HTR-8/SVneo (cell line): ENCODE measurements at places on chromosomes 5 and 9.

- no peak for DNase-seq
These were observed 409.5 kb downstream of the MAT2B start for GRCh38 chr5:163914910-163915309.

DNA sequence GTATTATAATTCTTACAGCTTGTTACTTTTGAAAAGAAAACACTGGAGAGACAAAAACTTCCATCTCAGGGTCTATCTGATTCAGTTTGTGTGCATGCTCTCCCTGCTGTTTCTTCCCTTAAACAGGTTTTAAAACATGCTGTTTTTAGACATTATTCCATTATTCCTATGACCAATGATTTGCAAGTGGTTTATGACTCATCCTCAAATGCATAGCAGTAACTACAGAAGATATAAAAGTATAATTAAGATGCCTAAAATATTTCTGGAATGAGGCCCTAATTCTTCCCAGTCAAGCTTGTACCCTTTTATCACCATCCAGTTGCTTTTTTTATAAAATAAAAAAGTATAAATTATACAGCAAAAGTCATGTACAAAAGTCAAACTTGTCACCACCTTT is 3.7 kb downstream of the DTWD2 start:
- DNase-seq = peak; percentile 24

GRCh38 chr5:7207979-7208378 is 188.0 kb upstream of the ADCY2 start:
- DNase-seq = no peak

DNA sequence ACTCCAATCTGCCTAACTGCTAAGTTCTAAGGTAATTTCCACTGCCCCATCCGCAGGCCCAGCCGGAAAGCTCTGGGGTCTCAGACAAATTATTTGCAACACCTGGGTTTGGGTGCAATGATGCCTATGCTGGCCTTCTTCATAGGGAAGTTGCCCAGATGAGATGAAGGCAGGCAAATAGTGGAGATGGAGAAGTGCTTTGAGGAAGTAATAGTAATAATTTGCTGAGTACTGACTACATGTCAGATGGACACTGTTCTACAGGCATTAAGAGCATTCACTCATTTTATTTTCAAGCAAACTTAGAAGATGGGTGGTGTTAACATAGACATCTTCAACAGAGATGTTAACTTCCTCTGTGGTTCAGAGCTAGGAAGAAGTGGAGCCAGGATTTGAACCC is 3.8 kb downstream of the PCDH12 start:
- no peak for DNase-seq

- no peak for DNase-seq
These were observed 243.0 kb downstream of the ICE1 start for GRCh38 chr5:5665225-5666075.

DNA sequence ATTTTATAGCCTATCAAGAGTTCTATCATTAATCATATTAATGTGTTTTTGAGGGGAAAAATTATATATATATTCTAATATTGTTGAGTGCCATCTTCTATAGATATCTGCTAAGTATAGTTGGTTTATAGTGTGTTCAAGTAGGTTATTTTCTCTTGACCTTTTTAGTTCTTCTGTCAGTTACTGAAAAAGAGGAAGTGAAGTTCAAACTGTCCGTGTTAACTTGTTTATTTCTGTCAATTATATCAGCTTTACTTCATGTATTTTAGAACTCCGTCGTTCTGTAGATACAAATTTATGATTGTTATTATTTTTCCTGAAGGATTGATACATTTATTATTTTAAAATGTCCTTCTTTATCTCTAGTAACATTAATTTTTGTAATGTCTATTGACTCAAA is 1209.1 kb downstream of the CDH12 start:
- no peak for DNase-seq

DNA sequence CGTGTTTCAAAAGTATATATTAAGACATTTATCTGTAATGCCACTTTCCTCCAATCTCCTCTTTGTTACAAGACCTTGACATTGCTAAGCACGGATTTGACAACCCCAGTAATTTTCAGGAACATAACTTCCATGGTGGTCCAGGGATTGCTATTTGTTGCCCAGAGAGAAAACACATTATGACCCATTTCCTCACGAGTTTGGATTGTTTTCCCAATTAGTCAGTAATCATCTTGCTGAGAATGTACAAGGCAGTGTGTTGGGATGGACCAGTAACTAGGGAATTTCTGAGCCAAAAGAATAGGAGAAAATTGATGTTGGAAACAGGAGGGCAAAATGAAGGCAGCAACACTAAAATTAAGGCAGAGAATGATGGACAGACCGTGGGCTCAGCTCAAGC is 574.1 kb downstream of the EBF1 start:
- DNase-seq = no peak

DNA sequence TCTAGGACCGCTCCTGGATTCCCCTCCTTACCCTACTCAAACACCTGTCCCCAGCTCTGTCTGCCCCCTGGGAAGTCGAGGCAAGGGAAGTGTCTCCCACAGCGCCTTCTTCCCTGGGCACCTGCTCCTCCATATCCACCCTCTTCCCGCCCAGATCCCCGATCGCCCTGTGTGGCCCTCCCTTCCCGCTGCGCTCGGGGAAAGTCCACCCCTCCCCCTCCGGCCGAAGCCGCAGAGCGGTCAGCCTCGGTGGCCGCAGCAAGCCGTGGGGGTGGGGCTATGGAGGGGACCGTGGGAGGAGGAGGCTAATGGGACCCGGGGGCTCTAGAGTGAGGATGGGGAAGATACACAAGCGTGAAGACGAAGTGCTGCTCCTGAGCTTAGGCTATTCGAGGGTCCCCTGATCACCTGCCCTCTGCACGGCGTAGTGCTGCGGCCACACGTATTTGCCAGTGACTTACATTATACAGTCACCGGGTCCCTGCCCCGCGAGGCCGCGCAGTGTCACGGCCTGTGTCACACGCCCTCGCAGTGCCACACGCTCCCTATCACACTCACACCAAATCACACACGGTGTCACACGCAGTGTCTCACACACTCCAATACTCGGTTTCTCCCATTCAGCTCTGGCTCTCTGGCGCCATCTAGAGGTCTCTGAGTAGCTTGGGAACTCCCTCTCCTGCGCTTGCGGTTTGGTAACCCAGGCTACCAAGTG is 658 bp upstream of the PCDH1 start:
- DNase-seq = peak; percentile 79

GRCh38 chr5:143154510-143155370 is 248.7 kb downstream of the NR3C1 start:
- no peak for DNase-seq

DNA sequence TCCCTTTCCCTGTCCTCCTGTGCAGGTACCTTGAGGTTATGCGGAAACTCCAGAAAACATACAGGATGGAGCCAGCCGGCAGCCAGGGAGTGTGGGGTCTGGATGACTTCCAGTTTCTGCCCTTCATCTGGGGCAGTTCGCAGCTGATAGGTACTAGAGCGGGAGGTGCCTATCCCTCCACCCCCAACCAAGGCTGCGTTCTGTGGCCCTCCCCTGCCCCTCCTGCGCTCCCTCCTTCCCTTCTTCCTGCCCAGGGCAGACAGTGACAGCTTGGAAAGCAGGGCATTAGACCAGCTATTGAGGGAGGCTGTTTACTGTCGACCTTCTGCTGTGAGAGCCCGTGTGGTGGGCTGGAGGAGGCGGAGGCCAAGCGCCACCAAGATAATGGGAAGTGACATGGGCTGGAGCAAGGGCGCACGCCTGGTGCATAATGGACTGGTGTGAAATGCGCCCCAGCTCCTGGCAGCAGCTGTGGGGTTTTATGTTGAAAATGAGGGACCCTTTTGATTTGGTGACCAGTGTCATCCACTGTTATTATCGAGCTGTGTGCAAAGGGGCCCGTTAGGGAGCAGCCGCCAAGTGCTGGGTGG is 25.3 kb downstream of the PTPA start:
- DNase-seq = no peak

DNA sequence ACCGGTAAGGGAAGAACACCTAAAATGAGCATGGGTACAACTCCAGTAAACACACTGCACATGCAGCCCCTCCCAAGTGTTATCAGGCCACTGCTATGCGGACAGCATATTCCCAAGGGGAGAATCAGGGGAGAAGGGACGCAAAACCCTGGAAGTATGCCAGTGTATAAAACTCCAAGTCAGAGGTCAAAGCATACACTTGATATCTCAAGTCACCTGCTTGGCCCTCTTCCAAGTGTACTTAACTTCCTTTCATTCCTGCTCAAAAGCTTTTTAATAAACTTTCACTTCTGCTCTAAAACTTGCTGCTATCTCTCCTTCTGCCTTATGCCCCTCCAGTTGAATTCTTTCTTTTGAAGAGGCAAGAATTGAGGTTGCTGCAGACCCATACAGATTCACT is 408.1 kb downstream of the HTR1A start:
- no peak for DNase-seq

GRCh38 chr5:54944364-54944763 is 41.0 kb downstream of the ESM1 start:
- peak; percentile 21 for DNase-seq

DNA sequence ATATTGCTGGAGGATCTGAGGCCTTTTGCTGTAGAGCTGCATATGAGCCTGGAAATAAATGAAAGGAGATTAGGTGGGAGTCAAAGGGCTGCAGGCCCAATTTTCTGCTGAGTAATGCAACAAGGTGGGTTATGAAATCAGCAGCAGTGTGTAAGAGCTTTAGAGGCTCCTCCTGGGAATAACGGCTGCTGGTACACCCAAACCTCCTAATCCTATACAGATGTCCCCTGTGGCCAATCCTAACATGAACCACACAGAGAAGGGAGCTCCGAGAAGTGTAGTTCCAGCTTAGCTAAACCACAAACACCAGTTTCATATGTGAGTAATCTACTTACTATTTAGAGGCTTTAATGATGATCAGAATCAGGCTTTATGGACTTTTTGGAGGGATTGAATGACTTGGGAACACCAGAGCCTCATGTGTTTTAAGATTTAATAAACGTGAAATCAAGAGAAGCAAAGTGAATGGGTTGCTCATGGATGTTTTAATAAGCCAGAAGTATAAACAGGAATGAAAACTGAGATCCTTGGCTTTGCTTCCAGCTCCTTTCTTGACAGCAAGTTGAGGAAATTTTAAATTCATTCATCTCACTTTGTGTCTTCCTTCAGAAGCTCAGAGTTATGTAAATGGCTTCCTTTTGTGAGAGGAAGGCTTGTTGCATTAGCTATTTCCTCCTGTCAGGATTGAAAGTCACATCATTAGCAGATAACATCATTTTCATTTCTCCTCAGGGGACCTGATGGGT is 437.5 kb downstream of the TMEM232 start:
- DNase-seq = no peak

DNA sequence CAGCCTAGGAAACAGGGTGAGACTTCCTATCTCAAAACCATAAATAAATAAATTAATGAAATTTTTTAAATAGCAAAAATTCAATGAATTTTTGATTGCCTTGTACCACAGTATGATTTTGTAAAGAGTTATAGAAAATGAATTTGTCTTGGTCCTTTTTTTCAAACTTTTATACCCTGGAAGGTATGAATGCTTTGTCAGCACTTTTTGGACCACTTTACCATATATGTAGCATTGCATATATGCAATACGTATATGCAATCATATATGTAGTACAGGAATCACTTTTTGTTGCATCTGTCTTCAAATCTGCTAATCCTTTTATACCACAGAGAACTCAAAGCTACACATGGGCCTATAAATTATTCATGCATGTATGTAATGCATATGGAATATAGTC is 9.2 kb upstream of the SMIM15 start:
- DNase-seq = no peak

DNA sequence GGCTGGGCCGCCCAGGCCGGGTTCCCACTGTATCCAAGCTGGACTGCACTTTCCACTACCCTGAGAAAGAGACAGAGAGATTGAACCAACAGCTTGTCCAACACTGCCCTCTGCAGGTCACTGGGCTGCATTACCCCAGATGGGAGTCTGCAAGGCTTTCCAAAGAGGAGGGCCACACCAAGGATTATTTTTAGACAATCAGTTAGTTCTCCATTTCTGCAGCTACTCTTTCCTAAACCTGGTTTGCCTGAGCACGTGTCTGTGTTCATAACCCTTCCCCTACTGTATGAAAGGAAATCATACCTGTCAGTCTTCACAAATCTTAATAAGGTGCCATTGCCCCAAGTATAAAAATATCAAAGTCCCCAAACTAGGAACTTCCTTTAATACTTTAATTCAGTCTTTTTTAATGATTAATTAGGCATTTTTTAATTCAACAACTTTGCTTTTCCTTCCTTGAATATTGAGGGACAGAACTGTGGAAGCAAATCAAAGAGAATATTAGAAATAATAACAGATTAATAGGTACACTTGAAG is 13.4 kb upstream of the FGF1 start:
- peak; percentile 82 for DNase-seq

DNA sequence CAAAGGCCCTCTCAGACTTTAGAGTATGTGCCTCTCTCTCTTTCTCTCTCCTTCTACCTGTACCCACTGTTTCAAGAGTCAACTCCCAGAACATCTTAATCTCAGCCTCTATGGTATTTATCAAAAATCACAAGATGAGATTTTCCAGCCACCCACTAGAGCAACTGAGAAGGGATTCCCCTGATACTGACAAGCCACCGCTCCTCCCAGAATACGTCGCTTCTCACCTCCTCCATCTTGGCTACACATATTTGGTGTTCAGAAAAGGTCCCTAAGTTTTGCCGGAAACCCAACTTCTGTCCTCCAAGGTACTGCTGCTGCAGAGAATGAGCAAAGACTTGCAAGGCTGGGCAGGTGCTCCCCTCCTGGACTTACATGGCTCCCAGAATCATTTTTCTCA is 6.1 kb downstream of the GARIN3 start:
- no peak for DNase-seq

- no peak for DNase-seq
These were observed 110.0 kb downstream of the MTRR start for GRCh38 chr5:7978991-7979390.

DNA sequence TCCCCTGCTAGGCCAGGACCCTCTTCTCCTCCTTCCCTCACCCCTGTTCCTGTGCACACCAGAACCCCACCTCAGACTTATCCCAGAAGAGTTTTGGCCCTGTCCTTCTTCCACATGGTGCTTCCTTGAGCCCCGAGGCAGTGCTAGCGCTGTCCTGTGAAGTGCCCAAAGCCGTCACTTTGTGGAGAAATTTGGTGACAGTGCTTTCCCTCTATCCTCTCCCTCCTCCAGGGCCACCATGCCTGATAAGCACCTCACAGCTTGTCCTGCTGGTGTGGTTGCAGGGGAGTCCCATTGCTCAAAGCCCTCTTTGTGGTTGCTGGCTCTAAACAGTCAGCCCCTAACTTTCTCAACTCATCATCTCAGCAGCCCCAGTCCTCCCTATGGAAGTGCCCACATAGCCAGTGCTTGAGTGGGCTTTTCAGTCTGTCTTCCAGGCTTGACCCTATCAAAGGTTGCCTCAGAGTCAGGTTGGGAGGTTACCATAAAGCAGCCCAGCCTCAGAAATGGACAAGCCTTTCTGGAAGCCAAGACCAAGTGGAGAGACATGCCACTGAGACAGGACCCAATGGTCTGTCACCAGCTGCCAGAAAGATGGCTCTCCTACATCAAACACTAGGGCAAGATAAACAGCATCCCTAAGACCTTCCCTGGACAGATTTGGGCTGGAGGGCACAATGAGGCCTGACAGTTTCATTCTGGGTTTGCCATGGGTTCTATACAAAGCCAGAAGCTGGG is 18.0 kb downstream of the IGIP start:
- no peak for DNase-seq

GRCh38 chr5:50727845-50728244 is 61.4 kb downstream of the PARP8 start:
- DNase-seq = no peak
